ENCODE measurements at places on chromosomes 4 and X.
A peak's percentile ranks its signal among the peaks of the same experiment; 100 is the strongest.

DNA sequence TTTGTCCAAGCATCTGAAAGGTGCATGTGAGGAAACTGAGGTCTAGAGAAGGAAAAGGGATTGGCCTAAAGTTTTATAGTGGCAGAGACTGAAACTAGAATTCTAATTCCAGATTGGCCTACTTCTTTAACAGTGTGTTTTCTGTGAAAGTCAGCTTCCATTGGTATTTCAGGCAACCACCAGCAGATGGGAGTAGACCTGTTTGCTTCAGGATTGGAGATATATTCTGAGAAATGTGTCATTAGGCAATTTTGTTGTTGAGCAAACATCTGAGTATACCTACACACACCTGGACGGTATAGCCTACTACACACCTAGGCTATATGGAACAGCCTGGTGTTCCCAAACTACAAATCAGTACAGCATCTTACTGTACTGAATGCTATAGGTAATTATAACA, 207.3 kb upstream of the RADX start:
- DNase-seq: no peak

DNA sequence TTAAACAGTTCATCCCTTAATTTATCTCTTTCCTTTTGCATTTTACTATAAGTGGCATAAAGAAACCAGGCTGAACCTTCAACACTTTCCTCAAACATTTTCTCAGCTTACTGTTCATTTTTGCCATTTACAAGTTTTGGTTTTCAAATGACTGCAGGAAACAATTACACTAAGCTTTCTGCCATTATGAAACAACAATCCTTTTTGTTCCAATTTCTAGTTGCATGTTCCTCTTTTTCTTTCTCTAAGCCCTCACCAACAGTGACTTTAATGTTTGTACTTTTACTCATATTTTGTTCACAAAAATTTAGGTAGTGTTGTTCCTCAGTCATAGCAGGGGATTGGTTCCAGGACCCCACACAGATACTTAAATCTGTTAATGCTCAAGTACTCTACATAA, 1526.1 kb downstream of the STIM2 start:
- no peak for DNase-seq

- peak; percentile 79 for DNase-seq
Measured at GRCh38 chr4:88819818-88820697, 122.4 kb upstream of the NAP1L5 start.

GRCh38 chr4:166400270-166400894, 527.3 kb downstream of the TLL1 start:
- DNase-seq: no peak

- no peak for DNase-seq
Measured at GRCh38 chrX:133634416-133634815, 219.1 kb upstream of the GPC4 start.

GRCh38 chr4:24211856-24212255, 322.0 kb upstream of the PPARGC1A start:
- DNase-seq: no peak

DNA sequence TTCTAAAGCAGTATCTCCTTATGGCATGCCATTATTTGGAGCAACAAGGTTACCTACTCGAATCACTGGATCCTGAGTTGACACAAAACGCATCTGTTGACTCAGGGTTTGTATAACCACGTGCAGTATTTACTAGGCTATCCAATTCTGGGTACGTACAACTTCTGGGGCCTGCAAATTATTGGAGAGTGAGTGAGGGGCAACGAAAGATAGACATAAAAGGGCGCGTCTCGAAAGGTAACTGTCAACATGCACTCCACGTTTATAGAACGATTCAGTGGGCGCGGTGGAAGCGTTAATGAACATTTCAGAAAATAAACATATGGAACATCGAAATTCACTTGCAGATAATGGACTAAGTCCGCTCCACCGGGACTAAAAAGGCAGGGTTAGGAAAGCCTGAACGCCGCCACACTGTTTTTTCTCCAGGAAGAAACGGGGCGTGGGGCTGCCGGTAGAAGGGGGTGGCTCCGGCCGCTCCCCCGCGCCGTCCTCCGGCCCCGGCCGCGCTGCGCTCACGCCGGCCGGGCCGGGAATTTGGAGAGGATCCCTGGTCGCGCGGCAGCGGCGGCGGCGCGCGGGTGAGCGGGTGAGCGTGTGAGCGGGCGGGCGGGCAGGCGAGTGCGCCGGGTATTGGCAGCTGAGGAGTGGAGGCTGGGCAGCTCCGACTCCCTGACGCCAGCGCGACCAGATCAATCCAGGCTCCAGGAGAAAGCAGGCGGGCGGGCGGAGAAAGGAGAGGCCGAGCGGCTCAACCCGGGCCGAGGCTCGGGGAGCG, at the start of gene SMAD1:
Gene SMAD1 (plus strand): TSS at position 690 of the 778 bp plus-strand sequence. CDS start 32,761 bp downstream, outside the sequence.
- DNase-seq: peak; percentile 83

DNA sequence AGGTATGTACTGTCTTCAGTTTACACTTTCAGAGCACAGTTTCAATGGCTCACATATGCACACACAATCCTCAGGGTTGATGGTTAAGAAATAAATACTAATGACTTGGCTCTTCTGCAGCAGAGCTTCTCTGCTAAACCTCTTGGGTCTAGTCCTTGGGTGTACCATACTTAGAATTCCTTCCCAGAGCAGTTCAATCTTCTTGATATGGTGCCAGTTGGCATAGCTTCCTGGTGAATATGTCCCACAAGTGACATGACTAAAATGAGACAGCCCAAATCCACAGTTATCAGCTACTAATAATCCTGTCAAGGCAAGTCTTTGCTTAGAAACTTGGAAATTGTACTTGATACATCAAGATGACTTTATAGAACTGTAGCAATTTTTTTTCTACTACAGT, 654.4 kb downstream of the IQCM start:
- no peak for DNase-seq

- DNase-seq: no peak
Measured at GRCh38 chrX:131792789-131793462, 230.2 kb upstream of the STK26 start.

DNA sequence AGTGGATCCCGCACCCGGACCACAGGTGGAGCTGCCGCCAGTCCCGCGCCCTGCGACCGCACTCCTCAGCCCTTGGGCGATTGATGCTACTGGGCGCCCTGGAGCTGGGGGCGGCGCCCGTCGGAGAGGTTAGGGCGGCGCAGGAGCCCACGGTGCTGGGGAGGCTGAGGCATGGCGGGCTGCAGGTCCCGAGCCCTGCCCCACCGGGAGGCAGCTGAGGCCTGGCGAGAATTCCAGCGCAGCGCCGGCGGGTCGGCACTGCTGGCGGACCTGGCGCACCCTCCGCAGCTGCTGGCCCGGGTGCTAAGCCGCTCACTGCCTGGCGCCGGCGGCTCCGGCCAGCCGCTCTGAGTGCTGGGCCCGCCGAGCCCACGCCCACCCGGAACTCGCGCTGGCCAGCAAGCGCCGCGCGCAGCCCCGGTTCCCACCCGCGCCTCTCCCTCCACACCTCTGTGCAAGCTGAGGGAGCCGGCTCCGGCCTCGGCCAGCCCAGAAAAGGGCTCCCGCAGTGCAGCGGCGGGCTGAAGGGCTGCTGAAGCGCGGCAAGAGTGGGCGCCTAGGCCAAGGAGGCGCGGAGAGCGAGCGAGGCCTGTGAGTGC, 1256.5 kb downstream of the STIM2 start:
- DNase-seq: no peak

GRCh38 chr4:110059556-110060191, 138.7 kb downstream of the ELOVL6 start:
- no peak for DNase-seq

DNA sequence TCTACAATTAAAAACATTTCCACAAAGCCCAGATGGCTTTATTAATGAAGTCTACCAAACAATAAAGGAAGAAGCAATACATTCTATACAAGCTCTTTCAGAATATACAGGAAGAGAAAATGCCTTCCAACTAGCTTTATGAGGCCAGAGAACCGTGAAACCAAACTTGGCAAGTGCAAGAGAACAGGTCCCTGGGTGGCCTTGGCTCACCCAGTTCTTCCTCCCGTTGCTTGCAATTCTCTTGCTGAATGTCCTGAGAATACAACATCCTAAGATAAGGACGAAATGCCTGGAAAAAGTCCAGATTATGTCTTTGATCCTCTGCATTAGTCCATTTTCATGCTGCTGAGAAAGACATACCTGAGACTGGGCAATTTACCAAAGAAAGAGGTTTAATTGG, 204.9 kb downstream of the MAD2L1 start:
- peak; percentile 1 for DNase-seq

DNA sequence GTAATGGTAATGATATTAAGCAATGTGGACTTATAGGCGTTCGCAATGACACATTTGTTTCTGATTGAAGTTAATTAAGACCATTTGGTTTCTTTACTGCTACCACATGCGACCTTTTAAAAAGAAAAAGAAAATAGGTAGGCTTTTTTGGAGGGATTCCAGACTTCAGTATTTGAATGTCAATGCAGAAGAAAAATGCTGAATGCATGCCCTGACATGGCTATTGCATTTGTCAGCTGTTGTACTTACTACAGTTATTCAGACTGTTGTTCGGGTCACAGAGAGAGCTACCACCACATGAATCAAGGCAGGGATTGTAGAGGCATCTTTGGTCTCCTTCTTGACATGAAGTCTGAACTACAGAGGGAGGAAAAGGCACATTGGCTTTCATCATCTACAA, 163.7 kb downstream of the CORIN start:
- no peak for DNase-seq

- DNase-seq: no peak
Measured at GRCh38 chr4:7173841-7174449, 18.4 kb upstream of the SORCS2 start.

GRCh38 chr4:152159773-152160172, 376.1 kb downstream of the FBXW7 start:
- peak; percentile 72 for DNase-seq
